NCI-H1417 treated with DMSO at 0.1 percent for 48 hours (cell line): ENCODE measurements at places on chromosomes 4 and X.

- DNase-seq = no peak
Measured at GRCh38 chr4:9895333-9895705, 113.9 kb downstream of the DRD5 start.

GRCh38 chr4:4673070-4673469 lies 131.2 kb upstream of the STX18 start:
- no peak for DNase-seq

- DNase-seq = no peak
Measured at GRCh38 chr4:147840838-147841738, 109.2 kb downstream of the ARHGAP10 start.

DNA sequence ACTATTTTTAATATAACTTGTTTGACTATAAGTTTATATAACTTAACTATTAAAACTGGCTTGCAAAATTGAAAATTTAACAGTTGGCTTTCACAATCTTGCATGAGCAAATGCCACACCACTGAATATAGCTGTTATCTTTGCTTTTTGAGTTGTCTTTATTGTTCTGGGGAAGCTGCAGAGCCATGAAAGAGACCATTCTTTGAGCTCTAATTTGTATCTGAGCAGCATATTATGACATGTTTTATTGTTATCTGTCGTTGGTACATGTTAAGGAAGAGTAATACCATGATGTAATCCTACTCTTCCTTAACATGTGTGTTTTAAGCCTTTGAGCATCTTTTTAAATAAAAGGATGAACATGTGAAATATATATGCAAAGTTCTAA lies 97.1 kb upstream of the ANK2 start:
- DNase-seq = no peak

- no peak for DNase-seq
Measured at GRCh38 chr4:152045807-152046571, 285.2 kb upstream of the GATB start.
